ENCODE measurements at places on chromosomes 7 and 10.
A peak's percentile ranks its signal among the peaks of the same experiment; 100 is the strongest.

GRCh38 chr10:129517680-129518057 lies 50.6 kb downstream of the MGMT start:
- peak; percentile 81 for DNase-seq

DNA sequence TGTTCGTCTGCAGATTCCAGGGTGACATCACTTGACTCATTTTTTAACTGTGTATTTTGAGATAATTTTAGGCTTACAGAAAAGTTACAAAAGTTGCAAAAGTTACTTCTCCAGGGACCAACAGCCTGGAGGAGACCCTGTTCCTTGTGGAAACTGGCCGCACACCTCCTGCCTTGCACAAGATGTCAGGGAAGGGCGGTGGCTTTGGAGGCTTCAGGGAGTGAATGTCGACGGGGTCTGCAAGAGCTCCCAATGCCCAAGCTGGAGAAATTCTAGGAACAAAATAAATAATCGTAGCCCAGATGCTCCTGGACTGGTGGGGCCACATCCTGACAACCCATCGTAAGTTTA lies 62.2 kb upstream of the FAM20C start:
- DNase-seq = no peak

- DNase-seq = no peak
Measured at GRCh38 chr10:67200913-67201564, 275.2 kb downstream of the LRRTM3 start.

DNA sequence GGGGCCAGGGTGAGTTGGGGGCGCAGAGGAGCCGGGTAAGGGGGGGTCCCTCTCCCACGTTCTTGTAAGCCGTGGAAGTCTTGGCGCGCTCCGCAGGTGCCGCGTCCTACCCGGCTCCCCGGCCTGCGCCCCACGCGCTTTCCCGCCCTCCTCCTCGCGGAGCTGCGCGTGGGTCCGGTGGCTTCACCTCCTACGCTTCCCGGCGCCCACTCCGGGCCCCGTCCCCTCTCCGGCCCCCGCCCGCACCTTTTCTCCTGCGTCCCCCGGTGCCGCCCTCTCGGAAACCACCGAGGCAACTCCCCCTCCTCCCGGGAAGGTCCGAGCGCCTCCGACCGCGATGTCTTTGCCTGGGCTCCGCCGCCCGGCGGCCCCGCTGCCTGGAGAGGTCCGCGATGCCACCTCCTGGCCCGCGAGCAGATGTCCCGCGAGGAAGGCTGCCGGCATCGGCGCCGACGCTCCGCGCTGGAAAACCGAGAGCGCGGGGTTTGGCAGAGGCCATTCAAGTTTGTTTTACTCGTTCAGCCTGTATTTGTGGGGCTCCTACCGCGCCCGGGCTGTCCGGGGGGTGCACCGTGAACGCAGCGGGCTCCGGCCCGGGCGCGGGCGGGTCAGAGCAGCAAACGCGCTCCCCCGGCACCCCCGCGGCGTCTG lies 2.4 kb upstream of the NKX6-2 start:
- DNase-seq = peak; percentile 14

GRCh38 chr10:6542999-6543430 lies 37.1 kb downstream of the PRKCQ start:
- no peak for DNase-seq

- DNase-seq = no peak
Measured at GRCh38 chr10:55641601-55642000, 719.5 kb downstream of the ZWINT start.
